ENCODE measurements at places on chromosomes 6 and 20.

GRCh38 chr20:43942667-43943285, 28.1 kb downstream of the TOX2 start:
- no peak for DNase-seq

DNA sequence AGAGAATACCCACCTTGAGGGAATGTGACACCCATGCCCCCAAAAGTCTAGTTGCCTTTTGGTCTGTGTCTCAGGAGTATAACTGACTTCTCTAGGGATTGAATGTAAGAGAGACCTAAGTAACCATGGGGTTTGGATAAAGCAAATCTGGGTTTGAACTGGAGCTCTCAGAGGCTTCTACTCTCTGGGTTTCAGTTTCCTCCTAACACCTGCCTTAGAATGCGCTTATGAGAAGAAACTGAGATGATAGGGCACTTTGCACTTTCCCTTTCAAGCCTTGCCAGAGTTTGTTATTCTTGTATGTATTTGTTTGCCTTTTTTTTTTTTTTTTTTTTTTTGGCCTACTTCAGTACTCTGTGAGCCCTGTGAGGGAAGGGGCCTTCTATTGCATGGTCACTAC, 19.4 kb downstream of the SDHAF4 start:
- DNase-seq, result no peak

- no peak for DNase-seq
Measured at GRCh38 chr6:156851454-156851921, 74.3 kb downstream of the ARID1B start.

- DNase-seq, result peak; percentile 75
Measured at GRCh38 chr20:21102603-21103311, 3.4 kb downstream of the LINC00237 start.

DNA sequence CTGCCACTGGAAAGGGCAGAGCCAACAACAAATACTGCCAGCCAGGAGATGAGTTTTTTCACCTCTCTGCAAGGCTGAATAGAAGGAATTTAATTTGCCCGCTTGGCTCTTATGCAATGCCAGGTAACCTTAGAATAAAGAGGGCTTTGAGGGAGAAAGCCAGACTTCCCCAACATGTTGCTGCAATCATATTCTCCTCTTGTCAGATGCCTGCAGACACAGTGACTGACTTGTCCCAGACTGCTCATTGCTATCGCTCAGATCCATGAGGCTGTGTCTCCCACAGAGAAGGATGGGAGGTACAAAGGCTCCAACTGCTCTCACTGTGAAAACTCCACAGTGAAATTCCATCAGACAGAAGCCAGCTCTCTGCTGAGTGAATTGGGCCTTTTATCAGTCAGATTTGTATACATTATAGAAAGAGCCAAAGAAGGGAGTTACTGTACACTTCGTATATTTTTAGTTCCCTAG, 517.0 kb upstream of the ID4 start:
- DNase-seq, result no peak

- no peak for DNase-seq
Measured at GRCh38 chr6:104705916-104706442, 153.7 kb downstream of the HACE1 start.

DNA sequence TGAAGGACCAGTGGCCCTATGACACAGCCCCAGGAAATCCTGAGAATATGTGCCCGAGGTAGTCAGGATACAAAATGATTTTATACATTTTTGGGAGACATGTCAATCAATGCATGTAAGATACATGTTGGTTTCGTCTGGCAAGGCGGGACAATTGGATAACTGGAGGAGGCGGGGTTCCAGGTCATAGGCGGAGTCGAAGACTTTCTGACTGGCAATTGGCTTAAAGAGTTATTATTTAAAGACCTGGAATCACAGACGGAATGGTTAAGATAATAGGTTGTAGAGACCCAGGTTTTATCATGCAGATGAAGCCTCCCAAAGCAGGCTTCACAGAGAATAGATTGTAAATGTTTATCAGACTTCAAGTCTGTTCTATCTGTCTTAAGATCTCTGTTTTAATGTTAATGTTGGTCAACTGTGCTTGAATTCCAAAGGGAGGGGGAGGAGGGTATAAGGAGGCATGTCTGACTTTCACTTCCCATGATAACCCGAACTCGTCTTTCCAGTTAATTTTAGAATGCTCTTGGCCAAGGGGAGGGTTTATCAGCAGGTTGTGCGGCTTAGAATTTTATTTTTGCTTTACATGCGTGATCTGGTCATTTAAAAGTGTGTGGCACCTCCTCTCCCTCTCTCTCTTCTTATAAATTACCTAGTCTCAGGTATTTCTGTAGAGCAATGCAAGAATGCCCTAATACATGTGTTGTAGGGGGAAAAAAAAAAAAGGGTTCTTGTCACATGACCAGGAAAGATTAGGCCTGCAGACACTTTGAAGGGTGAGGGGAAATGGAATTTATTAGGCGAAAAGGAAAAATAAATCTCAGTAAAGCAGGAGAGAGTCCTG, 230.7 kb downstream of the NFATC2 start:
- no peak for DNase-seq

DNA sequence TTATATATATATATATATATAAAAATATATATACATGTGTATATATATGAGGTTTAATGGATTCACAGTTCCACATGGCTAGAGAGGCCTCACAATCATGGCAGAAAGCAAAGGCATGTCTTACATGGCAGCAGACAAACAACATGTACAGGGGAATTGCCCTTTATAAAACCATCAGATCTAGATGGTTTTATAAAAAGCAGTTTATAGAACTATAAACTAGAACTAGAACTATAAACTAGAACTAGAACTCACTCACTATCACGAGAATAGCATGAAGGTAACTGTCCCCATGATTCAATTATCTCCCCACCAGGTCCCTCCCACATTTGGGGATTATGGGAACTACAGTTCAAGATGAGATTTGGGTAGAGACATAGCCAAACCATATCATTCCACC, 56.8 kb downstream of the PDSS2 start:
- DNase-seq, result no peak

GRCh38 chr6:30168741-30169140, 5.4 kb downstream of the TRIM15 start:
- no peak for DNase-seq

- DNase-seq, result no peak
Measured at GRCh38 chr6:44386364-44386928, 1.1 kb upstream of the CDC5L start.

GRCh38 chr6:33040157-33040556, 30.8 kb upstream of the HLA-DOA start:
- DNase-seq, result no peak

- DNase-seq, result no peak
Measured at GRCh38 chr6:22673474-22673873, 104.1 kb downstream of the HDGFL1 start.

- DNase-seq, result no peak
Measured at GRCh38 chr20:16263582-16263981, 309.7 kb downstream of the KIF16B start.

DNA sequence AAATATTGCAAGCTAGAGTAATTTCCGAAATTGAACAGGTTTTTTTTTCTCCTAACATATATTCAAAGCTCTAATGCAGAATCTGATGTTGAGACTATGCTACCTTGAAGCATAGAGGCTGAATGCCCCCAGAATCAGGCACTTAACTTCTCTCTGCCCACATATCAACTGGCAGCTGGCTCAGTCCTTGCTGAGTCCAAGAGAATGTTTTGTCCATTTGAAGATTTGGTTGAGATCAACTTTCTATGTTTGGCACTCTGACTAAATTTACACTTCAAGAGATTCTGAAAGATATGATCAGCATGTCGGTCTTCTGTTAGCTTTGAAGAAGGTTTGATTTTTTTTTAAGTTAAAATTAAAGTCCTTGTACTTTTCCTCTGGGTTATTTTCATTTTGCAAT, 1298.1 kb downstream of the EPHA7 start:
- DNase-seq, result no peak

DNA sequence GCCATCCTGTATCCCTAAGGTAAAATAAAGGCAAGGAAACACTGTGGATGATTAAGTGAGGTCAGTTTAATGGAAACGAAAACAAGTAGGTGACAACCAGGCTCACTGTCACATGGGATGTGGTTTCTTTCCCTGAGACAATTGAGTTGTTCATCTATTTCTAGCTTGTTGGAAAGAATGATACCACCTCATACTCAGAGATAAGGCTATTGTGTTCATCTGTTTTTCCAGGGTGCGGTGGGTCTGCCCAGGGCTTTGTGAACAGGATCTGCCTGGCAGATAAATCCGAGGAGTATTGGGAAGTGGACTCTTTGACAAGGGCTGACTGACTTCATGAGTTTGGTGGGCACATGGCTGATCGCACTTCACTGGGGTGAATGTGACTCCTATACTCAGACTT, 80.8 kb upstream of the TIAM2 start:
- DNase-seq, result no peak

- no peak for DNase-seq
Measured at GRCh38 chr6:134703206-134703605, 246.7 kb downstream of the ALDH8A1 start.

GRCh38 chr20:62889411-62889810, 27.8 kb upstream of the TCFL5 start:
- no peak for DNase-seq

GRCh38 chr6:125019918-125020317, 57.7 kb downstream of the RNF217 start:
- DNase-seq, result no peak

DNA sequence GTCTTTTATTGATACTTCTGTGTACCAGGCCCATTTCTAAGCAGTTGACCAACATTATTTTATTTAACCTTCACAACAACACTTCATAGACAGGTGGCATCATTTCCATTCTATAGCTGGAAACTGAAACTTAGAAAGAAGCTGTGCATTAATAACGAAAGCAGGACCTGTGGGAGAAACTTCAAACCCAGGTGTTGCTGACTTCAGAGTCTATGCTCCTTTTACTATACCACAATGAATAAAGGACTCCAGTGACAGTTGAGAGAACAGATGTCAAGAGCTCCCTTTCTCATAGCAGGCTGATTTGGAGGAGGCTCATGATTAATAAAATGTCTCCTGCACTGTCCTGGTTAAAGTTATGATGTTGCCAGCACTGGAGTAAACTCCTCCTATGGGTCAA, 56.6 kb upstream of the POU3F2 start:
- DNase-seq, result no peak

DNA sequence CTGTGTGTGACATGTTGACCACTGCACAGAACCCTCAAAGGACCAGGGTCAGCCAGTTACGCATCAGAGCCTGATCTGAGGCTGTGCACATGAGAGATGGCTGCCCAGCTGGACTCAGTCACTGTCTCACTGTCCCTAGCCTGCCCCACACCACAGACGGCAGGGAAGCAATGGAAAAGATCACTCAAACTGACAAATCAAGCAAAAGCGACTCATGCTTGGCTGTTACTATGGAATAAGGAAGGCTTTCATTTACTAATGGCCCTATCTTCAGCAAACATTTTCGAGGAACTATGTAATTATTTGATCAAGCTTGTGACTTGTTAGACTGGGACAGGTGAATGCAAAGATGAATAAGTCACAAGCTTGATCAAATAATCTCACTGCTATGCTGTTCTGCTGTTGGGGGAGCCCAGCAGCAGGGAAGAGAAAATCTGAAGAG, 137.0 kb downstream of the SLC23A2 start:
- no peak for DNase-seq

DNA sequence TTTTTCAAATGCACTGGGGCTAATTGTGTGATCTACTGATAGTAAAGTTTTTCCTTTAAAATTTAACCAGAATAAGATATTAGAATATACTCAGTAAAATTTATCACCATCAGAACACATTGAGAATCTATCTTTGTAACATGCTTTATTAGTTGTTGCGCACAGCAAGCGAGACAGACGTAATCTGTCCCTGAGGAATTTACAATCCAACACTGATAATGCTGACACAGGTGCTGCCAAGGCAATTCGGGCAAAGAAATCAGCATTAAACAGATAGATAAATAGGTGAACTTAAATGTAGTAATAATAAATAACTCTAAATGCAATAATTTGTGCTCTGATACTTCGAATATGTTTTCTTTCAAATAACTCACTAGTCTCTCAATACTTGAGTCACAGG, 607.2 kb downstream of the HTR1B start:
- DNase-seq, result no peak

- DNase-seq, result no peak
Measured at GRCh38 chr6:101108286-101108685, 227.2 kb upstream of the ASCC3 start.
